ENCODE measurements at places on chromosomes 6 and 20.

GRCh38 chr20:22678678-22679077, 94.3 kb upstream of the FOXA2 start:
- DNase-seq, result no peak

- no peak for DNase-seq
Measured at GRCh38 chr6:33117811-33118277, 42.1 kb downstream of the HLA-DPB1 start.

GRCh38 chr6:99951016-99951805, 42.8 kb downstream of the MCHR2 start:
- DNase-seq, result no peak

DNA sequence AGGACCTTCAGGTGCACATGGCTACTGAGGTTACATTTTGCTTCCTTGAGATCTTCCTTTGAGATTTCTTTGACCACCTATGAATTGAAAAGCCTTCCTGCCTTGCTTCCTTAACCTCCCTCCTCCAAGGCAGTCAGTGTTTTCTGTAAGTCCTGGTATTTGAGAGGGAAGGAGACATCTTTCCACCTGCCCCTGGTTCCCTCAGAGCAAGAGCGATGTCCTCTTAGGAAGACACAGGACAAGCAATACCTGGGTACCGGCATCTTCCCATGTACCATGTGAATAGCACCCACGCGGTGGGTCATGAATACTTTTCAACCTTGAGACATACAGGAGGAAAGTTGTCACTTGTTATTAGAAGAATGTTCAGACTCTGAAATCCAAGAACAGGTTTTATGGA, 37.1 kb downstream of the GINS1 start:
- DNase-seq, result no peak

DNA sequence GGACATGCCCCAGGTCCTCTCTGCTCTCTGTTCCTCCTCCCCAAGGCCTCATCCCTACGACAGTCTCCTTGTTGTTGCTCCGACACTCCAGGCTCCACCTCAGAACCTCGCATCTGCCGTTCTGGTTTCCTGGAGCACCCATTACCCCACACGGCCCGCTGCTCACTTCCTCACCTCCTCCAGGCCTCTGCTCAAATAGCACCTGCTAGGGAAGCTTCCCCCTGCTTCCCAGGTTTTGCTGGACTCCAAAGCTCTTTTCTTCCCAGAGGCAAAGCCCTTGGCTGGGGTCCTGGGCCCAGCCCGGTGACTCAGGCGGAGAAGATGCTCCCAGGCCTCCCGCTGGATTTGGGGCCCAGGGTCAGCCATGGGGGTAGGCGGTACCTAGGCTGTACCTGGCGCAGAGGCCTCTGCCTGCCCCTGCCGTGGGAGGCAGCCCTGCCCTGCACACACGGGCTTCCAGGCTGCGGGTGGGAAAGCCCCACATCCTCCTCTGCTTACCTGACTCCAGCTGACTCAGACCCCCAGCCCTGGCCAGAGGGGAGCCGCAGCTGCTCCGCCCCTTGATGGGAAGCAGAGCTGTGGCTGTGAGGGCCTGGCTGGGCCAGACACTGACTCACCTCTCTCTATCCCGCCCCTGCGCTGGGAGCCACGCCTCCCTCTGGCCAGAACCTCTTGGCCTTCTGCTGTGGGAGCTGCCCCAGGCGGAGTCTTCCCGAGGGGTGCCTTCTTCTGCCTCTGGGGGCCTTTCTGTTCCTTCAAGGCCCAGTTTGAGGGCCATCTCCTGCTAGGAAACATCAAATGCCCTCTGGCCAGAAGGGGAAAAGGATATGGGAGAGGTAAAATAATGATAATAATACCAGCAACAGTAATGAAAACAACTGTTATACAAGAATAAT, 130.5 kb downstream of the CEBPB start:
- no peak for DNase-seq

DNA sequence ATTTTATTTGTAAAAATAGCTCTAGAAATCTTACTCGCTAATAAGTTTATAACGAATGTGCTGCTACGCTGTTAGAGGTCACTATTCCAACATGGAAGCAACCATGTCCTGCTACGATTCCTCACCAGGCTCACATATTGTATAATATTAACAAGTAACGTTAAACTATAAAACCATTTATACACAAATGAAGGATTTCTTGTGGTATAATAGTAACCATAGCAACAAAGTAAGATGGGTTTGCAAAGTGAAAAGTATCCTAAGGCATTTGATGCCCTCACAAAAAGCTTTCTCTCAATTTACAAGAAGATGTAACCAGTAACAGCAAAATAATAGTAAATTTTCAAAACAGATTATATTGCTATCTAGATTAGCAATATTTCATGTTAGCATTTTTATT, 117.2 kb downstream of the PRKN start:
- no peak for DNase-seq

DNA sequence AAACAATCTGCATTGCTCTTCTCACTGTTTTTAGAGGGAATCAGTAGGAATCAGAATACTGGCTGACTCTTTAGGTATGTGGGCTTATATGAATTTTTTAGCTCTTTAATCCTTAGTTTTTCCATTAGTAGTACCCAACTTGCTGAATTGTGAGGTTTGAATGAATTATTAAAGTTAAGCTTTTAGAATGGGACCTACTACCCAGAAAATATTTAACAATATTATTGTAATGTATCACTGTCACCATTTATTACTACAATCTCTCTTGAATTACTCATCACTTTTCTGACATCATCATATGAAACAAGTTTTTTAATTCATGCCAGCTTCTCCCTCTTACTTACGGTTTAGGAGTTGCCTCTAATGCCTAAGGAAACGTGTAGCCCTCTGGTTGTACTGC, 212.7 kb downstream of the BCKDHB start:
- no peak for DNase-seq

DNA sequence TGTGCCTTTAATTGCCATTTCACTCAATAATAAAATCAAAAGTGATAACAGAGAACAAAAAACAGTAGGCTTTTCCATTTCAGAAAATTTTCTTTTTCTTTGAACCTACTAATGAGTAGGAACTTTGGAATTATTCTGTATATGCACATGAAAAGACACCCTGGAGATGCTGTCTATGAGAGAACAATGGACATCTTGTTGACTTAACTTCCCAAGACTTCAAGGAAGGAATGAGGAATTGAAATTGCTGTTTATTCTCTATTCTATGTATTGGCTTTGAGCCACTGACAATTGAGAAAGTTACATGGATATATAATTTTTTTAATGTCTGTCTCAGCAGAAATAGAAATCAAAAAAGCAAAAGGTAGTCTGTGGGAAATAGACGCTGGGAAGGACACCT, 98.6 kb upstream of the PCSK2 start:
- no peak for DNase-seq

- DNase-seq, result no peak
Measured at GRCh38 chr6:16267428-16268263, 29.3 kb downstream of the GMPR start.

- peak; percentile 42 for DNase-seq
Measured at GRCh38 chr6:151413372-151414145, 22.2 kb upstream of the ZBTB2 start.

DNA sequence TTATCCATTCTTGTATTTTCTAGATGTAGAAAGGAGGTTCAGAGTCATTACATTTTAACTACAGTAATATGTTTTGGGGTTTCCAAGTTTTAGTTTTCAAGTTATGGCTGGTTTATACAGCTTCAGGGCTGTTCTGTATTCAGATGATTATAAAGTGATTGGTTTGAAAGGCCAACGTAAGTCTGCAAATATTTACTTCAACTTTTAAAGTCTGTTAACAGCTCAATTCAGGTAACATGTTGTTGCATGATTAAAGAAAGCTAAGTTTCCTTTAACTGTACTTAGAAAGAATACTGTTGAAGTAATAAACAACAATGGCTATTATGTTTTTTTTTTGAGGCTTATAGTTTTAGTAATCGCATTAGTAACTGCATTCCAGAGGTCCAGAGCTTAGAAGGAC, 22.8 kb upstream of the GCLC start:
- DNase-seq, result no peak
